Brain (organoid and tissue), 16 donors: ENCODE measurements at places on chromosomes 16 and 17. TPM values are rescaled to one million over a fixed set of nuclear protein-coding genes. Genes with fewer than 3 reads are reported as not detected.

GFAP gene
- 4,939 TPM for polyA plus RNA-seq

SLC38A8 gene
- polyA plus RNA-seq = 4.1 TPM

ZFHX3 gene
- 7.6 TPM for polyA plus RNA-seq

MARVELD3 gene
- polyA plus RNA-seq = 3.4 TPM

TEX14 gene
- 0.36 TPM for polyA plus RNA-seq

XAF1 gene
- 1.8 TPM for polyA plus RNA-seq
